ENCODE measurements at places on chromosomes 5 and 9. TPM values are rescaled to one million over a fixed set of nuclear protein-coding genes. Genes with fewer than 3 reads are reported as not detected.
A peak's percentile ranks its signal among the peaks of the same experiment; 100 is the strongest.

Gene OTULINL
- 6.3 TPM for polyA plus RNA-seq

Gene KIF4B
- 0.07 TPM for polyA plus RNA-seq

Gene ZNF354C
- polyA plus RNA-seq, result 1.6 TPM

Gene ARHGEF28
- polyA plus RNA-seq, result 0.64 TPM

Gene FGFR4
- 43.4 TPM for polyA plus RNA-seq

Gene FUT7
- not detected for polyA plus RNA-seq

Gene PCDHB15
- polyA plus RNA-seq, result 4.9 TPM

Gene IL13
- polyA plus RNA-seq, result not detected

Gene PCDHGB2
- 0.87 TPM for polyA plus RNA-seq

Gene DAPK1
- polyA plus RNA-seq, result 32.2 TPM

DNA sequence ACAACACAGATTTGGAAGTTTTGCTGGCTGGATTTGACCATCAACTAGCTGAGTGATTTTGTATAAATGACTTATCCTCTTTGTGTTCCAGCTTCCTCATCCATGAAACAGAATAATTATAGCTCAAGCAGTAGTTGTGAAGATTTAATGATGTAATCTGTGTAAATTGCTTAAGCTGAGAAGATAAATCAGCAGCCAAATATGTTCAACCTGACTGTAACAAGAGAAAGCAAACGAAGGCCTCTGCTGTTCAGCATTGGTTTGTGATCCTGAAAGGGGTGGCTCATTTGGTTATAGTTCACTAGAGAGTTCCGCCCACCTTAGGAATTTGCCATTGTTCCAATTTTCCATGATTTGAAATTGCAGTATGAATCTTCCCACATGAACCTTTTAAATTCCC lies 75.7 kb upstream of the CCDC112 start:
- no peaks in the 10 kb centered on the region for H3K36me3 ChIP-seq
- H3K4me1 ChIP-seq, result peaks cover 11% of the 10 kb centered on the region
- no peak overlapping the region for H3K4me3 ChIP-seq
- DNase-seq, result no peak
- H3K27ac ChIP-seq, result no peak overlapping the region
- H3K27me3 ChIP-seq, result no peaks in the 10 kb centered on the region

- H3K4me3 ChIP-seq, result no peak overlapping the region
- no peak overlapping the region for H3K27ac ChIP-seq
- no peak for DNase-seq
- peaks cover 41% of the 10 kb centered on the region for H3K36me3 ChIP-seq
These were observed 16.2 kb downstream of the SFXN1 start for GRCh38 chr5:175494264-175495183.

- no peak overlapping the region for H3K4me3 ChIP-seq
- H3K27ac ChIP-seq, result no peak overlapping the region
- no peaks in the 10 kb centered on the region for H3K36me3 ChIP-seq
- no peaks in the 10 kb centered on the region for H3K27me3 ChIP-seq
- H3K4me1 ChIP-seq, result no peaks in the 10 kb centered on the region
These were observed 2025.5 kb upstream of the NUDT12 start for GRCh38 chr5:105587963-105588662.

GRCh38 chr5:79602889-79603288 lies 9.4 kb upstream of the TENT2 start:
- no peaks in the 10 kb centered on the region for H3K4me1 ChIP-seq
- no peak overlapping the region for H3K27ac ChIP-seq
- no peaks in the 10 kb centered on the region for H3K27me3 ChIP-seq

DNA sequence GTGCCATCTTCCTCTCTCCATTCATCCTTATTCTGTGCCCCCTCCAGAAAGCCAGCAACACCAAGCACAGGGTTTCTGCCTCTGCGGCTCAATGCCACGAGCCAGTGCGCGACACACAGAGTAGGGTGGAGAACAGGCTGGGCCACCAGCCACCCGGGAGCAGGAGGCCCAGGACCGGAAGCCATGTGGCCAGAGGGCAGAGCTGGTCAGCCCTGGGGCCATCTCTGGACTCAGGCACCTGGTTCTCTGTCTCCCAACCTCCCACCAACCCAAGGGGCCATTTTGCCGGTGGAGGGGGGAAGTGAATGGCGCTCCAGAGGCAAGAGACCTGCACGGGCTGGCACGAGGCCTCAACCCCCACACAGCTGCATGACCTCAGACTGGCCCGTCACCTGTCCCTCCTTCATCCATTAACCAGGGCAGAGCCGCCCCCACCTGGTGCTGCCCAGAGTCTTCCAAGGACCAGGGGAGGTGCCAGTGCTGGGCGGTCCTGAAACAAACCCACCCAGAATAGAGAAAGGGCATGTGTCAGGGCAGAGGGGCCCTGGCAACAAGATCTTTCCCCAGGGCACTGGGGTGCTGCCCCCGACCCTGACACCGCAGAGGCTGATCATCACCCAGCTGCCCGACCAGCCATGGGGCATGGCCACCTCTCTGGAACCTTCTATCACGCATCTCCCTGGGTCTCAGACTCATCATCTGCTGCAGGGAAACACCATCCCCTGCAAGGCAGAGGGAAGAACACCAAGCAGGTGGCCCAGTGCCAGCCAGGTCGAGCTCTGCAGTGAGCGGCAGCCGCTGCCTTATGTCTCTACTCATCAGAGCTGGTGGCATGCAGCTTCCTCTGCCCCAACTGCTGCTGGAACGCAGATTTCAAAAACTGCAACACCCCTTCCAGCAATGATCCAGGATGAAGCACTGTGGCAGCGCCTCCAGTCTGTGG lies 11.9 kb downstream of the VAV2 start:
- no peak overlapping the region for H3K4me3 ChIP-seq
- no peaks in the 10 kb centered on the region for H3K36me3 ChIP-seq
- no peaks in the 10 kb centered on the region for H3K4me1 ChIP-seq
- no peaks in the 10 kb centered on the region for H3K27me3 ChIP-seq
- peak overlapping the region; percentile 59 for H3K27ac ChIP-seq

DNA sequence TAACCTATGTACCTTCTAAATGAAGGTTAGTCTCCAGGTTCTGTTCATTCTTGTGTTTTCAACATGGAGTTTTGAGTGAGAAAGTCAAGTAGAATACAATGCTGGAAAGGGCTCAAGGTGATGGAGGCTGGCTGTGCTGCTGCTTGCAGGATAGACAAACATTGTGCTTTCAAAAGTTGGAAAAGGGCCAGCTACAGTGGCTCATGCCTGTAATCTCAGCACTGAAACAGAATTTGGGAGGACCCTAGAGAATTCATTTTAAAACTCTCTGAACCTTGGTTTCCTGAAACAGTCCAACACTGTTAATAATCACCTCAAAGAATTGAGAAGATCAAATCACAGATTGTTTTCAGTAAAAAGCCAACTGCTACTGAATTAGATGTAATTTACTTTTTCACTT lies 15.4 kb upstream of the IARS1 start:
- H3K4me3 ChIP-seq, result no peak overlapping the region
- peaks cover 68% of the 10 kb centered on the region for H3K36me3 ChIP-seq
- H3K27ac ChIP-seq, result no peak overlapping the region
- no peaks in the 10 kb centered on the region for H3K4me1 ChIP-seq
- H3K27me3 ChIP-seq, result no peaks in the 10 kb centered on the region
- DNase-seq, result no peak

DNA sequence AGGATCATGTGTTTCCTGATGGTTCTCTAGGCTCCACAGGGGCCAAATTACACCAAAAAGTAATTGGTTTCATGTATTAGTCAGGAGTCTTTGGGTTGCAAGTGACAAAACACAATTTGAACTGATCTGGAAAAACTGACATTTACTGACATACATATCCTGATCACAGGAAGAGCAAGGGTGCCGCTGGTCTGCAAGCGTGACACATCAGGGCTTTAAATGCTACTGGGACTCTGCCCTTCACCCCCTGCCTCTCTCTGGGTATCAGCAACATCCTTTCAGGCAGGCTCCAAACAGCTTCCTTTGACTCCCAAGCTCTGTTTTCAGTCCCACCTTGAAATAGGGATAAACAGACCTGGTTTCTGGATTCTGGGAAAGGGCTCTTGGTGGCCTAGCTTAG lies 197.5 kb downstream of the PALM2AKAP2 start:
- H3K27me3 ChIP-seq, result no peaks in the 10 kb centered on the region
- H3K27ac ChIP-seq, result no peak overlapping the region
- no peak overlapping the region for H3K4me3 ChIP-seq
- H3K4me1 ChIP-seq, result no peaks in the 10 kb centered on the region
- no peak for DNase-seq

DNA sequence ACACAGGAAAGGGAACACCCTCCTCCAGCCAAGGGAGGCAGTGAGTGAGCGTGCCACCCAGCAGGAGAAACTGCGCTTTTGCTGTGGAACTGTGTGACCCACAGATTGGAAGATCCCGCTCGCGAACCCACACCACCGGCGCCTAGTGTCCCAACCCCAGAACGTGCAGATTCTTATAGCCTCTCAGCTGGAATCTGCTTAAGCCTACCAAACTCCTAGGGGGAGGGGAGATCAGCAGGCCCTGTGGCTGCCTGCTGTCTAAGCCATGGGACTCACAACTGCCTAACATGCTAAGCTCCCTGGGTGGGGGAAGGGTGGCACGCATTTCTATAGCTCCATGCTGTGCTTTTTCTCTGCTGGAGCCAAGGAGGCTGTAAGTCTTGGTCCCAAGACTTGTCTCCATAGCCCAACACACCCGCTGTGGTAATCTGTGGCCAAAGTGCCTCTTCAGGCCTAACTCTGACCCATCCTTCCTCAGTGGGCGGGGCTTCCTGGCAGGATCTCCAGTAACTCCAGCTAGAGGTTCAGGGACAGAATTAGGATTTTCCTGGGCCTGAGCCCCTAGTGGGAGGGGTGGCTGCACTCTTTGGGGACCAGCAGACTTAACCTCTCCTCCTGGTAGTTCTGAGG lies 485.0 kb downstream of the TAF11L14 start:
- H3K36me3 ChIP-seq, result no peaks in the 10 kb centered on the region
- H3K27me3 ChIP-seq, result no peaks in the 10 kb centered on the region

DNA sequence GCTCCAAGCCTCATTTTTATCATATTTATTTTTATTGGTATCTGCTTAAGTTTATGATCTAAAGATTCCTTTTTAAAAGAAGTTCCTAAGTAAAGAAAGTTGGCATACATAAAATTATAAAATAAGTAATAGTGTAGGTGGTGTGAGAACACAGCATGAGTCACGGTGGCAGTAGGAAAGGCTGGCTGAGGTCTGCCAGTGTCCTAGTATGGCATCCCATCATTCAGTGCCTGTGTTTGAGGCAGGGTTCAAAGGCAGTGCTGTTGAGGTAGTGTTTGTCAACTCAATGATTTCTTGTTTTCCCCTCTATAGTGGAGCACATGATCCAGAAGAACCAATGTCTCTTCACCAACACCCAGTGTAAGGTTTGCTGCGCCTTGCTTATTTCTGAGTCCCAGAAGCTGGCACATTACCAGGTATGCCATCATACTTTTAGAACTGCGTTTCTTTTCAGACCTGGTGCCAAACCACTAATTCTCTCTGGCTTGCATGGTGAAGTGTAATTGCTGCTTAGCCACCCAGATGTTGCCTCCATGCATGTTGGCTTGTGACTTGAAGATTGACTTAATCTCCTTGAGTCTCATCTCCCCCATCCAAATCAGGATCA lies 18.4 kb downstream of the ZNF346 start:
- peaks cover 10% of the 10 kb centered on the region for H3K4me1 ChIP-seq
- H3K27ac ChIP-seq, result no peak overlapping the region

- H3K36me3 ChIP-seq, result no peaks in the 10 kb centered on the region
- H3K27ac ChIP-seq, result no peak overlapping the region
- H3K4me1 ChIP-seq, result peaks cover 22% of the 10 kb centered on the region
These were observed 2.6 kb downstream of the FASTKD3 start for GRCh38 chr5:7866196-7866595.

GRCh38 chr9:121921444-121921843 lies 171.7 kb downstream of the TTLL11 start:
- DNase-seq, result no peak
- no peaks in the 10 kb centered on the region for H3K36me3 ChIP-seq
- H3K27me3 ChIP-seq, result no peaks in the 10 kb centered on the region
- no peak overlapping the region for H3K27ac ChIP-seq
- H3K4me3 ChIP-seq, result no peak overlapping the region

- no peak overlapping the region for H3K4me3 ChIP-seq
- H3K27me3 ChIP-seq, result no peaks in the 10 kb centered on the region
- DNase-seq, result no peak
- no peaks in the 10 kb centered on the region for H3K4me1 ChIP-seq
- H3K27ac ChIP-seq, result no peak overlapping the region
These were observed 14.4 kb downstream of the ASS1 start for GRCh38 chr9:130459151-130459550.

DNA sequence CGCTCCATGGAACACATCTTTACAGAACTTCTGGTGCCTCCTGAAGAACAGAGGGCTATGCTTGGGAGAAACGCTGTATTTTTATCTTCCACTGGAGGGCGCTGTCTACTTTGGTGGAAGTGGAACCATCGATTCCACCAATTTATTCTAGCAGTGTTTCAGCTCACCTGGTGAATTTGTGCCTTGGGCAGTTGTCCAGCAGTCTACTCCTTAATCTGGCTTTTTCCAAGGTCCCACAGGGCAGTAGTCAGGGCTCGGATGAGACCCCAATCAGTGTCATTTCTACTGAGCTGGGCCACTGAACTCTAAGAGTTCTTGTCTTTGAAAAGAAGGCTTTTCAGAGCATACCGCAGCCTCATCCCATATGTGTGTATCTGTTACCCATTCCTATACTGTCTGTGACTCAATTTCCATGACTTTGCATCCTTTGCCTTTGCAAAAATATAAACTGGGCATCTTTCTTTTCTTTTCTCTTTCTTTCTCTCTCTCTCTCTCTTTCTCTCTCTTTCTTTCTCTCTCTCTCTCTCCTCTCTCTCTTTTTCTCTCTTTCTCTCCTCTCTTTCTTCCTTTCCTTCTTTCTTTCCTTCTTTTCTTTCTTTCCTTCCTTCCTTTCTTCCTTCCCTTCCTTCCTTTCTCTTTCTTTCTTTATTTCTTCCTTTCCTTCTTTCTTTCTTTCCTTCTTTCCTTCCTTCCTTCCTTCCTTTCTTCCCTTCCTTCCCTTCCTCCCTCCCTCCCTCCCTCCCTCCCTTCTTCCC lies 138.4 kb upstream of the ZNF618 start:
- H3K27me3 ChIP-seq, result no peaks in the 10 kb centered on the region
- no peaks in the 10 kb centered on the region for H3K36me3 ChIP-seq
- H3K4me3 ChIP-seq, result no peak overlapping the region
- H3K27ac ChIP-seq, result no peak overlapping the region

- peaks cover 9% of the 10 kb centered on the region for H3K4me1 ChIP-seq
- no peak overlapping the region for H3K4me3 ChIP-seq
- no peaks in the 10 kb centered on the region for H3K36me3 ChIP-seq
- no peak for DNase-seq
- H3K27me3 ChIP-seq, result no peaks in the 10 kb centered on the region
These were observed 18.6 kb upstream of the SLC25A51 start for GRCh38 chr9:37922363-37923117.

DNA sequence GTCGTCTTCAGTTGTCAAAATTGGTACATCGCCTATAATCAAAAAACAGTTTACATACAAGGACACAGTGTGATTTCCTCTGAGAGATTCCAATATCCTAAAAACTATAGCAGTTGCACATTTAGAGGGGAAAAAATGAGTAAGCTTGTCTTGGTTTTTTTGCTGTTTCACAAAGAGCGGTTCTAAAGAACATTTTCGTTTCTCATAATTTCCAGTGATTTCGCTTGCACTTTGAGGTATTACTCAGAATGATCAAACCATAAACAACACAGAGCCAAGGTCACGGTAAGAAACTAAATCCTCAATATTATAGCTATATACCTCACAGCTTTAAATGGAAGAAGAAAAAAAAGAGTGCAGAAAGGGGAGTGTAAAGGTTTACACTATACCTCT lies 861 bp downstream of the MTX3 start:
- peaks cover 18% of the 10 kb centered on the region for H3K36me3 ChIP-seq
- no peak for DNase-seq
- H3K27ac ChIP-seq, result peak overlapping the region; percentile 99
- H3K4me3 ChIP-seq, result peak overlapping the region; percentile 91
- peaks cover 12% of the 10 kb centered on the region for H3K4me1 ChIP-seq
- no peaks in the 10 kb centered on the region for H3K27me3 ChIP-seq
